ENCODE measurements at places on chromosomes 6 and 20.
A peak's percentile ranks its signal among the peaks of the same experiment; 100 is the strongest.

DNA sequence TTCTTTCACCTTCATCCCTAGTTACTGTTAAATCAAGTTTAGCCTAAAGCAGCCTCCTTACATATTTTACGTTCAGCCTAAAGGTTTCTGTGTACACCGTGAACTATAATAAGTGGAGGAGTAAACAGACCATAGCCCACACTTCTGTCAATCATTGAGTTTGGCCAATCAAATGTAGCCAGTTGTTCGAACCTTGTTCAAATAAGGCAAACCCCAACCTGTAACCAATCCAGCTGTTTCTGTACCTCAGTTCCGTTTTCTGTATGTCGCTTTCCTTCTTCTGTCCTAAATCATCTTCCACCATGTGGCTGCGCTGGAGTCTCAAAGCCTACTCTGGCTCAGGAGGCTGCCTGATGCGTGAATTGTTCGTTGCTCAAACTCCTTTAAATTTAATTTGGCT, 1.8 kb upstream of the FBXO30 start:
- no peak for DNase-seq

GRCh38 chr6:135195522-135195921, 14.4 kb downstream of the MYB start:
- no peak for DNase-seq

DNA sequence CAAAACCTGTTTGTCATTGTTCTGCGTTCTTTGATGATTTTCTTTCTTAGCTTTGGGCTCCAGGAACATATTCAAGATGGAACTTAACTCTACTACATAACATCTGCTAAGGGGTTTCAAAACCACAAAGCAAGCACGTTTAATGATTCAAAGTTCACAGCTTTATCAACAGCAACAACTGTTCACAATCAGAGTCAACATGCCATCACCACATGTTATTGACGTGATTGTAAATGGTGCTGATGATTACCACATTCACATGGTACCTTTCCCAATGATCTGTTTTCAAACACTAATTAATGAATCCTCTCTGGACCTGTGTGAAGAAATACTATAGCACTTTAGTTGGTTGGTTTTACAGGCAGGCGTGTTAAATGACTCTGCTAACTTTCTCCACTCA, 180.6 kb upstream of the CEP162 start:
- no peak for DNase-seq

- DNase-seq = peak; percentile 78
These were observed at the start of gene SYCP2 for GRCh38 chr20:59933296-59933848. TSS of gene SYCP2 (minus strand) at chr20:59933637. CDS start at chr20:59922413, 11,224 bp downstream.

- DNase-seq = no peak
These were observed 90.8 kb downstream of the THBS2 start for GRCh38 chr6:169162752-169163407.

Measured in B cell (primary cell).